ENCODE measurements at places on chromosomes 12 and 14.
A peak's percentile ranks its signal among the peaks of the same experiment; 100 is the strongest.

DNA sequence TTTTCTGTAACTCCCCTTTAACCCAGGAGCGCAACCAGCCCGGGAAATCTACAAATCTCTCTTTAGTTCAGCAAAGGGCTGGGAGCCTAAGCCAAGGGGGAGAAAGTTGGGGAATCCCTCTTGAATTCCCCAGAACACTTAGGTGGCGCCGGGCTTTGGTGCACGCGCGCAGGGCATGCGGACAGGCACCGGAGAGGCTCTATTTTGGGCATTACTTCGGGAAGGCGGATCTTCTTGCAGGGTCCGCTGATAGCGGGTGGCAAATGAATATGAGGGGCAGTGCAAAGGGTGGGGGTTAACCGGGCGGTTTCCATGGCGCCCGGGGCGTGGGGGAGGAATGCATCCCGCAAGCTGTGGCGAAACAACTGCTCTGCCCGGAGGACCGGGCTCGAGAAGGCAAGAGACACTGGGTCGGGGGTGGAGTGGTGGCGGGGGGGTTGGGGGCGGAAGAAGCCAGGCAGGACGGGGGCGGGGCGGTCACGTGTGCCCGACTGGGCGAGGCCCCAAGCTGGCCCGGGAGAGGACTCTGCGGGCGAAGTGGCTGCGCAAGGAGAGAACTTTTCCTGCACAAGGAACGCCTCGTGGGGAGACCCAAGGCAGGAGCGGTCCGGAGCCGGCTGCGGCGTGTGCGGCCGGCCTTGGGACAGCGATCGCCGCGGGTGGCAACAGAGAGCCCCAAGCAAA is at the start of gene FLVCR2:
TSS of gene FLVCR2 (plus strand) at position 519 of the 684 bp plus-strand sequence. CDS start 353 bp downstream, outside the sequence.
- DNase-seq, result no peak

DNA sequence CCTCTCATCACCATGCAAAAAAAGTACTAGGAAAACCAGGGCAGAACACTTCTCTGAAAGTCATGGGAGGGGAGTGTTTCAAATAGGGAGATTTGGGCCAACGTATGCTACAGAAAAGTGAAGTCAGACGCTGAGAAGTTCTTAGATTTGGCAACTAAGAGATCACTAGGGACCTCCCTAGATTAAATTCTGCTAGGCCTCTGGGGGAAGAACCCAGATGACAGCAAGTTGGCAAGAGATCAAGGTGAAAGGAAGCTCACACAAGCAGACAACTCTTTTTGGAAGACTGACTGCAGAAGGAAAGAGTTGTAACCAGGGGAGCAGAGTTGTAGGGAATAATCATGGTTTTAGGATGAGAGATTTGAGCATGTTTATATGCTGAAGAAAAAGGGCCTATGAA is 20.7 kb downstream of the IQSEC3 start:
- DNase-seq, result no peak

- DNase-seq, result no peak
Measured at GRCh38 chr14:72880820-72881219, 13.1 kb downstream of the DPF3 start.

DNA sequence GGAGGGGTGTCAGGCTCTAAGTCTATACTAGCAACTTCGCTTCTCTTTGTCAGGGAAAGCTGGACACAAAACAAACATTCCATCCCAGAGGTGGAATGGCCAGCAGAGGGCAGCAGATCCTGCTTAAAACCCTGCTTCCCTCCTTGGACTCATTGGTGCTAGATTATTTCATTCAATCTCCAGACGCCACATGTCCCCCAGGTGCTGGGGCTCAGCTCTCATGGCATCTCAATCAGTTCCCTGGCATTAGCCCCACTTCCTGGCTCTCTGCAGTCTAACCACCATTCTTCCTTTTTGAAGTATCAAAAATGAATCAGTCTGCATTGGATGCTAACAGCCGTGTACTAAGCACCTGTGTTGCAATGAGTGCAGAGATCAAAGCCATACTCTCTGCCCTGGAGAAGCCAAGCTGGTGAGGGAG is 8.1 kb upstream of the PPP1R1A start:
- DNase-seq, result peak; percentile 74

DNA sequence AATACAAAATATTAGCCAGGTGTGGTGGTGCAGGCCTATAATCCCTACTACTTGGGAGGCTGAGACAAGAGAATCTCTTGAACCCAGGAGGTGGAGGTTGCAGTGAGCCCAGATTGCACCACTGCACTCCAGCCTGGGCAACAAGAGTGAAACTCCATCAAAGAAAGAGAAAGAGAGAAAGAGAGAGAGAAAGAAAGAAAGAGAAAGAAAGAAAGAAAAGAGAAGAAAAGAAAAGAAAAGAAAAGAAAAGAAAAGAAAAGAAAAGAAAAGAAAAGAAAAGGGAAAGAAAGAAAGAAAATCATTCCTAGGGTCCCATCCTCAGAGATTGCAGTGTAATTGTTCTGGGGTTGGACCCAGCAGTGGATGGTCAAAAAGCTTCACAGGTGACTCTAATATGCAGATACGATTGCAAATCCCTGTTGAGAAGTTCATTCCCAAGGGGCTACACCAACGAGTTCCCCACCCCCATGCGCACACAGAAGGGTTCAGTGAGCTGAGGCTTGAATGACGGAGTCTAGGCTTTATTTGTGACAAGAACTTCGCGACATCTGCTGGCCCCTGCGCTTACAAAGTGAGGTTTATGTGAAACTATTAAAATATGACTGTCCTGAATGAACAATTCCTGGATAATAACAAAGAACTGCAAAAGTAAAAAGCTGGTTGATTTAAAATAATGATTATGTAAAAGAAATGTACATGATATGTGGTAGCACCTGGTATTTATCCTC is 17.4 kb upstream of the RNASE12 start:
- DNase-seq, result no peak

DNA sequence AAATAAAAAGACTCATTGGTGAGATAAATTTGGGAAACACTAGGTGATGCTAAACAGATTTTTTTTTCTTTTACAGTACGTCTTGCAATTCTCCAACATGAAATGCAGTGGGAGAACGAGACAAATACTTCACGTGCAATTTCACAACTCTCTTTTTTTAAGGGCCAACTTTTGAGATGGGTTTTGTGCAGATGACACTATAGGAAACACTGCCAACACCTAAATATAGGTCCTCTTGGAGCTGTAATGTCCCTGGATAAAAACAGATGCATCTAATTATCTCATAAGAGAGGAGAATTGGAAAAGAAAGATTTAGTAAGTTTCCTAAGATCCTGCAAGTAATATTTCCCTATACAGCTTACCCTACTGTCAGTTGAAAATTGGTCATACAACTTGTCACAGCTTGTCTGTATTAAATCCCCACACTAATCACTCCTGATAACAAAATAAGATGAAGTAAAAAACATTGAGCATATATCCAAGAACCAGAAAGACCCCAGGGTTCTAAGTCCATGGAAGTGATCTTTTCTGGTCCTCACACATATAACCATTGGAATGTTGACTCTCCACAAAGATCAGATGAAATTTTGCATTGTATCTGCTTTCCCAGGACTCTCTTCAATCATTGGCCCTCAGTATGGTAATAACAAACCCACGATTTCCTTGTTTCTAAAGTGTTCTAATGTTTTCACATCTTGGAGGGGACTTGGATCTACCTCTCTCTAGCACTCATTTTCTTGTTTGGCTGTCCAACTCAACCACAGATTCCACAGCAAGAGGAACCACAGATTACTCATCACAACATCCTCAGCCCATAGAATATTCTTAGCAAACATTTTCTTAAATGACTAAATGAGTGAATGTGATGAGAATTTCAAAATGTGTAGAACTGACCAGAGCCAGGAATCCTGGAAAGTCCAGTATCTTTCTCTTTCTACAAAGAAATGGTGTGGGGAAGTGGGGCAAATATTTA is 769.4 kb upstream of the USP15 start:
- no peak for DNase-seq

- no peak for DNase-seq
Measured at GRCh38 chr12:41302979-41303403, 114.9 kb downstream of the PDZRN4 start.

- DNase-seq, result no peak
Measured at GRCh38 chr14:101497684-101498525, 63.4 kb upstream of the DIO3 start.

DNA sequence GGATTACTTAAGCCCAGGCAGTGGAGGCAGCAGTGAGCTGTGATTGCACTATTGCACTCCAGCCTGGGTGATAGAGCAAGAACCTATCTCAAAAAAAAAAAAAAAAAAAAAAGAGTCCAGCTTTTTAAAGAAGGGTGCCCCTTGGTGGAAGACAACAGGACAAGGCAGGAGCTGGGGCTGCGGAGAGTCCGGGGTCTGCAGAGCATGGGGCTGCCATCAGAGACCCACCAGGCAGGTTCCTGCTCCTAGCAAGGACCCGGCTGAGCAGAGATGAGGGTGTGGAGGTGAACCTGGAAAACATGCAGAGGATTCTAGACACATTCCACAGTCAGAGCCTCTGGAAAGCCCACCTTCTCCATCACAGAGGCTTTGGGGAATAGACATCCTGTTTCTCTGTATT is 21.0 kb upstream of the CIPC start:
- no peak for DNase-seq

- DNase-seq, result peak; percentile 16
Measured at GRCh38 chr14:76050797-76051392, 65.3 kb downstream of the IFT43 start.

GRCh38 chr14:100069161-100069800 is 4.1 kb downstream of the EVL start:
- DNase-seq, result no peak

- DNase-seq, result no peak
Measured at GRCh38 chr12:3199551-3200031, 122.4 kb downstream of the TSPAN9 start.

DNA sequence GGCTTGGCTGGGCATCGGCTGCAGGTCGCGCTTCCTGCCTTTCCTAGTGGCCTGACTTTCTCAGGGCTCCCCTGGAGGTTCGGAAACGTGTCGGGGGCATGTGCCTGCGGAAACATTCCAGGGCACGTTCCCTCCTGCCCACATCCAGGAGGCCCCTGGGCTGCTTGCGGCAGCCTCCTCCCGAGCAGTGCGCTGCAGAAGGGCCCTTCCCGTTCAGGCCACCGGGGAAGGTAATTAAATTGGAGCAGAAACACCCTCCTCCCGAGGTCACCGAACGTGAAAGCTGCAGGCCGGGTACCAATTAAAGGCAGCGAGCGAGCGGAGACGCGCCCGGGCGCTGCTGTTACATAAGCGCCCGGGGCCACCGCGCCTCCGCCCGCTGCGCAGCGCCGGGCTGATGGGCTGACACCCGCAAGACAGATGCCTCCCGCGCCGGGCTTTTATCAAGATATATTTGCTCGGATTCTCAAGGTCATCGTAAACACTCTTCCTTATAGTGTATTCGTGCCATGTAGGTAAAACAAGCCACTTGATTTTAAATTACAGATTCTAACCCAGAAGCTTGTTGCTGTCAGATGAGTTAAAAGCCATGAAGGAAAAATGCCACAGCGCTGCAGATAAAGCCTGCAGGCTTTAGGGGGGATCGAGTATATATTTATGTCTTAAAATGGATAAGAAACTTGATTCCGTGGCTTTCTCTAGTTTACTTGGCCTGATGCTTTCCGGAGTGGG is 31.4 kb downstream of the SSPN start:
- no peak for DNase-seq

DNA sequence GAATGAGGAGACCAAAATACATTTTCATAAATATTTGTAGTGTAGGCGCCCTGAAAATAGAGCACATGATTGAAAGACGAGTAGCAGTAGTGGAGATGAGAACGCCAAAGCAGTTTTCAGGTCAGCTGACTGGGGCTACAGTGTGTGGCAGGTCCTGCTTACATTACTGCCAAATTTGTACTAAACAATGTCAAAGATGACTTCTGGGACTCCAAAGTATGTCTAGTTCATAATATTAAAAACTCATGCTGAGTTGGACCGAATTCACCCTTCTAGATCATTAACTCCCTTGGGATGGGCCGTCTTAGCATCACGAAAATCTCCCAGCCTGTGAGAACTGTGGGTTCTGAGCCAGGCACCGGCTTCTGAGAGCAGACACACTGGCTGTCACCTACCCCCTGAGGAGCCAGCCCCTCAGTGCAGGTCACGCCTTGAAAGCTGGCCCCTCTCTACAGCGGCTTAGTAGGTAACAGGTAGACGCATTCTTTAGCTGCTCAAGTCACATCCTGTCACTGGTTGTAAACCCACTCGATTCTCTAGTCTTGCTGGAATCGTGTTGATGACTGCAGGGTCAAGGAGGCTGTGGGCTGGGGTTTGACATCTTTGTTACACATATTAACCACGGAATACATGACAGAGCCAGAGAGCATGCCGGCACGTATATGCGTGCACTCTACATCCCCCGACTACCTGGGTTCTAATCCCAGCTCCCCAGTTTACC is 210.4 kb downstream of the ETV6 start:
- no peak for DNase-seq

GRCh38 chr12:88327276-88327675 is 185.2 kb downstream of the TMTC3 start:
- DNase-seq, result no peak

DNA sequence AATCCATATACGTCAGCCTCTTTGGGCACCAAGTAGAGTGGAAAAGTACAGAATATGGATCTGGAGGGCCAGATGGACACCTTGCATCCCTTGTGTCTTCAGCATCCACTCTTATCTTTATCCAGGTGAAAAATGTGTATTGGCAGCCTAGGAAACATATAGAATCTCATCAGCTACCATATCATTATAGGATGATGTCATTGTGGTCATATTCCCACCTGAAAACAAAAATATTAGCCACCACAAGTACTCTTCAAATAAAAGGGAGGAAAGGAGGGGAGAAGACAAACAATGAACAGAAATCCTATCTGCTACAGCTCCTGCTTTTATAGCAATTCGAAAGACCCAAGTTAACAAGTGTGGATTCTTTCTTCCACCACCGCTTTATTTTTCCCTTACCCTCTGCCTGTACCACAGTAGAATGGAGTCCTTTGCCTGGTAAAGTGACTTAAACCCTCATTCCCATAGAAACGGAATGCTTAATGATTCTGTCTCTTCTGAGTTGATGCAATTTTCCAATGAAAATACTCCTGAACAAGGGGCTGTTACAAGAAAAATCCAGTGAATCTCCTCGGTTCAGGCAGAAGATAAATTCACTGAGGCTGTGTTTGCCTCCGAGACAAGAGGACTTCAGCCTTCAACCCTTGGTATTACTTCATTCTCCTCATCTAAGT is 13.8 kb upstream of the IL26 start:
- no peak for DNase-seq

DNA sequence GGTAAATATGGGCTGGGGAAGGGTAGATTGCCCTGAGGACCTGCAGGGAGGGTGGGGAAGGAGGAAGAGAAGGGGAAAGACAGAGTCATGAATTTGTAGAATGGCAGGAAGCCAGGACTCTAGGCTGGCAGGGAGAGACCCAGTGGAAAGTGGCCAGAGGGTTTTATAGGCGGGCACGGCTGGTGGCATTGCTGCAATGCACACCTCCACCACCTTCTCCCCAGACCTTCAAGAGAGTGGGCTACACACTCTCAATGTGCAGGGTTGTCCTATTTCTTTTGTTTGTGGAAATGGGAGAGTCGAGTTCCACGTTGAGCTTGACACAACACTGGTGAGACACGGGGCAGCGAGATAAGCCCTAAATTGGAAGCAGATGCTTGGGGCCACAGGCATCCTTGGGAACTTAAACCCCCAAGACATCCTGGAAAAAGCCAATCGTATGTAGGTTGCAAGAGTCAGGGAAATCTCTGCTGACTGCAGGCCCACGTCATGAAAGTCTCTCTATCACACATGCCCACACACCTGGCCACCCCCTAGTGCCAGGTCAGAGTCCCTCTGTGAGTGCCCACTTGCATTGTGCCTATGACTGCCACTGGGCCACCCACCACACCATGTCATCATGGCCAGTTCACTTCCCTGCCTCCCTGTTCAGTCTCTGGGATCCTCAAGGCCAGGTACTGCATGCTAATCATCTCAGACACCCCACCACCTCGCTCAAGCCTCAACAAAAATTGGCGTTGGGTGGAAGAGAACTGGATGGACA is 38.0 kb upstream of the BDKRB2 start:
- DNase-seq, result no peak

Data from NCI-H1092 (cell line).